ENCODE measurements at places on chromosomes 6 and 20. TPM values are rescaled to one million over a fixed set of nuclear protein-coding genes. Genes with fewer than 3 reads are reported as not detected.

GRCh38 chr6:39797751-39798150 lies 5.6 kb downstream of the DAAM2 start:
- no peak for DNase-seq
- no peak overlapping the region for H3K4me3 ChIP-seq
- H3K4me1 ChIP-seq = no peaks in the 10 kb centered on the region
- no peaks in the 10 kb centered on the region for H3K27me3 ChIP-seq
- no peak overlapping the region for H3K27ac ChIP-seq

Gene ZC2HC1B
- total RNA-seq = not detected

DNA sequence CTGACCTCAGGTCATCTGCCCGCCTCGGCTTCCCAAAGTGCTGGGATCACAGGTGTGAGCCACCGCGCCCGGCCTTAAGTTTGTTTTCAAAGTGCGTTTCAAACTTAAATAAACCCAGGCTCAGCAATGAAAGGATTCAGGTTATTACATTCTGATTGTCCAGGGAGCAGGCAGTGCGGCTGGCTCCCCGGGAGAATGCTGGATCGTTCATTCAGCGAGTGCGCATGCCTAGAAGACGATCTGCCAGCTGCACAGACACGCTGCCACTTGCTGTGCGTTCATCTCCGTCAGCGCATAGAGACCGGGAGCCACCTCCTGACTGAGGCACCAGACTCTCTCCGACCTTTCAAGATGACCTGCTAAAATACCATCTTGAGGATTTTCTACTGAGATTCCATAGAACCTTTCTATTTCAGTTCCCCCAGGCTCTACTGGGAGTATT lies 163.9 kb upstream of the ZNF217 start:
- H3K36me3 ChIP-seq = no peaks in the 10 kb centered on the region
- DNase-seq = no peak
- no peaks in the 10 kb centered on the region for H3K4me1 ChIP-seq

Gene PROKR2
- not detected for total RNA-seq

DNA sequence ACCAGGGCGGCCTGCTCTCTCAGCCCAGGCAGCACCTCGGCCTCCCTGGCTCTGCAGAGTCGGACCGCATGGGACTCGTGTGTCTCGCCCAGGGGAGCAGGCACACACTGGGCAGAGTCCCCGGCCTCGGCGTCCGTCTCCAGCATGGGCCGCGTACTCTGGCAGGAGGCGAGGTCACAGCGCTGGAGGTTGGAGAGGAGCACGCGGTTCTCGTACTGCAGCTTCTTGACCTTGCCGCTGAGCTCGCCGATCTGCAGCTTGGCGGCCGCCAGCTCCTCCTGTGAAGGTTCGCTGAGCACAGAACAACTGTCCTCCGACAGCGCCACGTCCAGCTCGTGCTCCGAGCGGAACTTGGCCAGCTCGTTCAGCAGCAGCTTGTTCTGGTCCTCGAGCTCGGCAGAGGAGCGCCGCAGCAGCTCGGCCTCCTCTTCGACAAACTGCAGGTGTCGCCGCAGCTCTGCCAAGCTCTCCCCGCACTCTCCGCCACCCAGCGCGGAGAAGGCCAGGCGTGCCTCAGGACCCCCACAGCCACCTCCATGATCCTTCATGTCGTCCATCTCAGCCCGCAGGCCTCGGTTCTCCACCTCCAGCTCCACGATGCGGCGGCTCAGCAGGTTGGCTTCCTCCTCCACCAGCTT lies 42.0 kb upstream of the DSN1 start:
- no peak overlapping the region for H3K4me3 ChIP-seq
- DNase-seq = no peak
- peaks cover 10% of the 10 kb centered on the region for H3K4me1 ChIP-seq
- no peaks in the 10 kb centered on the region for H3K27me3 ChIP-seq

Gene PXMP4
- total RNA-seq = 6.6 TPM

GRCh38 chr20:859751-860231 lies 26.3 kb downstream of the FAM110A start:
- no peaks in the 10 kb centered on the region for H3K27me3 ChIP-seq
- H3K4me3 ChIP-seq = no peak overlapping the region
- no peak for DNase-seq
- H3K27ac ChIP-seq = no peak overlapping the region
- H3K36me3 ChIP-seq = no peaks in the 10 kb centered on the region
- H3K4me1 ChIP-seq = no peaks in the 10 kb centered on the region

DNA sequence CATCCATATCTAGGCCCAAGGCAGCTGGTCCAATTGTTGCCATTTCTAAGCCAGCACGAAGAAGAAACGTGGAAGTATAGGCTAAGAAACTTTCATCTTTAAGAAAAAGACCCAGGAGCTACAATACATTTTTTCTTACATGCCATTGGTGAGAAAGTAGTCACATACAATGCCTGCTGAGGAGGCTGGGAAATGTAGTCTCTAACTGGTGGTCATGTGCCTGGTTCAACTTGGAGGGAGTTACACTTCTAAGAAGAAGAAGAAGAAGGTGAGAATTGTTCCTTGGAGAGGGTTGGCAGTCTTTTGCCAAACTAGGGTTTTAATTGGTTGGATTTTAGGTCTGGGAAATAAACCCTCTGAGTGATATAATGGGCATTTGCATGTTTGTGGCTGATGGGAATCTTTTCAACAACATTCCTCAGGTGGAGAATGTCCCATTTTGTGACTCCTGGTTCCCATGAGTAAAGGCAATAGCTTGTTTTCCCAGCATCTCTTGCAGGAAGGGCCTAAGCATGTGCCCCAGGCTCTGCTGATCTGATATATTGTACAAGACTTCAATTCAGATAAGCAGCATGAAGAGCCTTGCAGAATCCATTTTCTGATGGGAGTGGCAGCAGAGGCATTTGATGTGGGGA lies 47.0 kb upstream of the PREP start:
- no peak overlapping the region for H3K4me3 ChIP-seq
- no peaks in the 10 kb centered on the region for H3K27me3 ChIP-seq
- no peaks in the 10 kb centered on the region for H3K4me1 ChIP-seq

Gene AKAP7
- 21.1 TPM for total RNA-seq

Data from sigmoid colon (tissue), 7 donors.